ENCODE measurements at places on chromosomes 4 and X.

DNA sequence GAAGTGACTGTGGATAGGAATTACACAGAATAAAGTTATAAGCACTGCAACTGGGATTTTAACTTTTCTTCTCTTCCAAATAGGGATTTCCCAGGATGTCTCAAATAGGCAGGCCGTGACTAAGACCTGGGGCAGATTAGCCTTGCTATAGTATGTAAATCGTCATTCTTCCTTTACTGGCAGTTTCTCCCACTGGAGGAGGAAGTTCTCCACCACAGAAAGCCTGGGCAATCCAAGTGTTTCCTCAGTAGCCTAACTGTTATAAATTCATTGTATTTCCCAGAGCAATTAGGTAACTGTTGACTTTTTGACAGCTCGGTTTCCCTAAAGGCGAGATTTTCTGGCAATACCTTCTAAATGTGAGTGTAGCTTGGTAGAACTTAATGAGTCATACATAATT is at the start of gene TNIP3:
Gene TNIP3 (minus strand): TSS at position 31 of the 400 bp plus-strand sequence. CDS start 196 bp downstream, outside the sequence.
- no peak for DNase-seq

DNA sequence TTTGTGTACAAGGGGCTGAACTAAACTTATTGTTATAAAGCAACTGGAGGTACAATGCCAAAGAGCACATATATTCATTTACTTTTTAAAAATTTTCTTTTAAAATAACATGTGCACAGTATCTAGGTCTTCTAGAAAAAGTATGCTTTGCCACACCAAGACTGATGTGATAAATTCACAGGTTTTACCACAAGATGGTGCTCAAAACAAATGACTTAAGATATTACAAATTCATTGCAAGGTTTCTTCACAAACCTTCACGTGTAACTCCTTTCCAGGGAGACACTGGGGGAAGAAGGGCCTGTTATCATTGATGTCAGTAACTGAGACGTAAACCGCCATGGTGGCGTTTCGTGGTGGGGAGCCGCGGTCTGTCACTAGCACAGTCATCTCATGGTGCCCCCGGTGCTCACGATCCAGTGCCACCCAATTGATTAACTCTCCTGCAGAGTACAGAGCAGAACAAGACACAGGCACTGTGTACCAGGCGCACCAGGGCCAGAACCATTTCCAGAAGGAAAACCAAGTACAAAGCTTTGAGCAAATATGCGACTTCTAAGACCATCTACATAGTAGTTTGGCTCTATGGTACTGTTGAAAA is 162.2 kb downstream of the DCHS2 start:
- DNase-seq = no peak

DNA sequence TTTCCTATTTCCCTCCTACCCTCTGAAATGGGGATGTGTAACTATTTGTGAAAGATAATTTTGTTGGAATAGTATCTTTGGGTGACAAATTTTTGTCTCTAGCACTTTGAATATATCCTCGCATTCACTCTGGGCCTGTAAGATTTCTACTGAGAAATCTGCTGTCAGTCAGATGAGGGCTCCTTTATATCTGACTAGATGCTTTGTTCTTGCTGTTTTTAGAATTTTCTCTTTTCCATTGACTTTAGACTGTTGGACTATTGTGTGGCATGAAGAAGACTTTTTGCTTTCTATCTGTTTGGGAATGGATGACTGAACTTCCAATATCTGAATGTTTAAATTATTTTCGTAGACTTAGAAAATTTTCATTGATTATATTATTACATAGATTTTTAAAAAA is 54.2 kb upstream of the GRID2 start:
- DNase-seq = no peak

- no peak for DNase-seq
Measured at GRCh38 chr4:88503344-88503743, 20.2 kb downstream of the PYURF start.

DNA sequence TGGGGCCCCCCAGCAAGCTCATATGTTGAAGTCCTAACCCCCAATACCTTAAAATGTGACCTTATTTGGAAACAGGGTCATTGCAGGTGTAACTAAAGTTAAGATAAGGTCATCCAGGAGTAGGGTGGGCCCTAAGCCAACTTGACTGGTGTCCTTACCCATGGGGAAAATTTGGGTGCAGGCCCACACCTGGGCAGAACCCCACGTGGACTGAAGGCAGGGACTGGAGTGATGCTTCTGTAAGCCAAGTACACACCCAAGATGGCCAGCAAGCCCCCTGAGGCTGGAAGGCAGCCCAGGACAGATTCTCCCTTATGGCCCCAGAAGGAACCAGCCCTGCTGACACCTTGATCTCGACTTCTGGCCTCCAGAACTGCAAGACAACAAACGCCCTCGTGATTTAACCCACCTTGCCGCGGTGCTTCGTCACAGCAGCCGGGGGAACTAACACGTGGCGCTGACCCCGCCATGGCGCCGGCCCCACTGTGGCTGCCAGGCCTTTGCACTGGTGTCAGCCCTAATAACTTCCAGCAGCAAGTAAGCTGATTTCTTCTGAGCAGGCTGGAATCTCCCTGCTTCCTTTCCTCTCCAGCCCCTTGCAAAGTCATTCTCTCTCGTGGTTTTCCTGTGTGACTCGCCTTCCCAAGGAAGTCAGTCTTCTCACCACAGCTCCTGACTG is 23.2 kb upstream of the MXD4 start:
- no peak for DNase-seq

DNA sequence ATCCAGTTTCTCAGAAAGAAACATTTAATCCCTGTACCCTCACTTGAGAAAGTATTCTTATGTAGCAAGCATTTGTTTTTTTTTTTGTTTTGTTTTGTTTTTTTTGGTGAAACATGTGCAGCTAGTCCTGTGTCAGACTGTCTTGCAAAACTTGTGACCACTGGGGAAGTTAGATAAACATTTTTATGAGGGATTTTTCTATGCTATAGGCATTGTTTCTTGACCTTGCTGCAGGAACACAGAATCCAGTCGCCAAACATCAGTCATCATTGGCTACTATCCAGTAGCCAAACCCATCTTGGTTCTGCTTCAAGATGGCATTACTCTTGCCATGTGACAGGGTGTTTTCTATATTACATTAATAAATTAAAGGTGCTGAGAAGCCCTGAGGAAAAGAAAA is 7.7 kb upstream of the MAPK10 start:
- no peak for DNase-seq

- no peak for DNase-seq
Measured at GRCh38 chr4:75745161-75745560, 20.8 kb downstream of the USO1 start.

DNA sequence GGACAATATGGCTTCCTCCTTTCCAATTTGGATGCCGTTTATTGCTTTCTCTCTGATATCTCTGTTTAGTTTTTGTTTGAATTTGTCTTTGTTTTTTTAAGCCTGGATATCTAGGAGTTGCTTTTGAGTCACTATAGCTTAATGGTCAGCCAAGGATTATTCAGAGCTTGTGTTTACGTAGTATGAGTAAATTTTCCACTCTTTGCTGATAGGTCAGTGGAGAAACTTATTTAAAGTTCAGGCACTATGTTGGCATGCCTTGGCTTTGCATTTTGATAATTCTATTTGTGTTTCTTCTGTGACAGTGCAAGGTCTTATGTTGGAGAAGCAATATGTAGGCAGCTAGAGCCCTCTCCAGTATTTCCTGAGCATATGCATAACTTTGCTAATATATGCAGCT is 315.2 kb downstream of the GRID2 start:
- no peak for DNase-seq

GRCh38 chrX:74419864-74420195 is 1.5 kb upstream of the SLC16A2 start:
- DNase-seq = no peak
